H1 (cell line): ENCODE measurements at places on chromosomes 2 and 18. TPM values are rescaled to one million over a fixed set of nuclear protein-coding genes. Genes with fewer than 3 reads are reported as not detected.

DNA sequence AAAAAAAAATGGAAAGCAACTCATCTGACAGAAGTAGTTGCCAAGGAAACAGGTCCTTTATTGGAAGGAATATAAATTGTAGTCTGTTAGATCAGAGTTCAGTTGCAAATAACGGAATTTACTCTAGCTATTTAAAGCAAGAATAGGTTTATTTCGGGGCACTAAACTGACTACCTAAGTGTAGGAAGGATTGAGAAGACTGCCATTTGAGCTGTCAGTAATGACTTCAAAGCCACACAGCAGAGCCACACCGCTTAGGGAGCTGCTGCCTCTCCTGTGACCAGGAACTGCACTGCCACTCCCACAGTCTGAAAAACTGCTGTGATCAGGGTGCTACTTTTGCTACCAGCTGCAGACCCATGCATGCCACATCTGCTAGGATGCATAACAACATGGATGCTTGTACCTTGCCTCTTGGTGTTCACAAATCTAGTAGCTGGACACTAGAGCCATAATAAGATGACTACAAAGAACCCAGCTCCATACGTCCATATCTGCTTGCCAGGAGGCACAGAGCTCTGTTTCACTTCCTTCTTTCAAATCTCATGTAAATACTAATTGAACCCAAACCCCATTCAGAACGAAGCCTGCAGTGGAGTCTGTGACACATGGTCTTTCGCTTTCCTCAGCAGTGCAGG is 2.2 kb downstream of the DSG2 start:
- H3K4me1 ChIP-seq: peaks cover 4% of the 10 kb centered on the region; the same call in 1 of the 2 replicates
- no peak for DNase-seq
- no peaks in the 10 kb centered on the region for H3K27me3 ChIP-seq
- no peak overlapping the region for H3K27ac ChIP-seq
- peaks cover 2% of the 10 kb centered on the region; the same call in 1 of the 2 replicates for H3K36me3 ChIP-seq

DNA sequence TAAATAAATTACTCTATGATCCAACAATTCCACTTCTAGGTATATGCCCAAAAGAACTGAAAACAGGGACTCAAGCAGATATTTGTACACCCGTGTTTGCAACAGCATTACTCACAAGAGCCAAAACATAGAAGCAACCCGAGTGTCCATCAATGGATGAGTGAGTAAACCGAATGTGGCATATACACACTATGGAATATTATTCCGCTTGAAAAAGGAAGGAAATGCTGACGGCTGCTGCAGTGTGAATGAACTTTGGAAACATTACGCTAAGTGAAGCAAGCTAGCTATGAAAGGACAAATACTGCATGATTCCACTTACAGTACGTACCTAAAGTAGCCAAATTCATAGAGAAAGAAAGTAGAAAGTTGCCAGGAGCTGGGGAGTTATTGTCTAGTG is 32.2 kb downstream of the MREG start:
- H3K27ac ChIP-seq: no peak overlapping the region
- H3K4me1 ChIP-seq: no peaks in the 10 kb centered on the region
- H3K4me3 ChIP-seq: no peak overlapping the region

- H3K27me3 ChIP-seq: no peaks in the 10 kb centered on the region
- DNase-seq: no peak
- H3K36me3 ChIP-seq: no peaks in the 10 kb centered on the region
- H3K4me1 ChIP-seq: peaks cover 3% of the 10 kb centered on the region; the same call in 1 of the 2 replicates
Measured at GRCh38 chr2:239520811-239521517, 120.1 kb upstream of the HDAC4 start.

- H3K27ac ChIP-seq: no peak overlapping the region
- no peak for DNase-seq
- 0 out of 2 replicates have a peak, but pooled peaks cover 4% of the 10 kb centered on the region for H3K4me1 ChIP-seq
- H3K4me3 ChIP-seq: no peak overlapping the region
- H3K36me3 ChIP-seq: no peaks in the 10 kb centered on the region
Measured at GRCh38 chr2:27501042-27501441, 4.4 kb downstream of the GCKR start.

DNA sequence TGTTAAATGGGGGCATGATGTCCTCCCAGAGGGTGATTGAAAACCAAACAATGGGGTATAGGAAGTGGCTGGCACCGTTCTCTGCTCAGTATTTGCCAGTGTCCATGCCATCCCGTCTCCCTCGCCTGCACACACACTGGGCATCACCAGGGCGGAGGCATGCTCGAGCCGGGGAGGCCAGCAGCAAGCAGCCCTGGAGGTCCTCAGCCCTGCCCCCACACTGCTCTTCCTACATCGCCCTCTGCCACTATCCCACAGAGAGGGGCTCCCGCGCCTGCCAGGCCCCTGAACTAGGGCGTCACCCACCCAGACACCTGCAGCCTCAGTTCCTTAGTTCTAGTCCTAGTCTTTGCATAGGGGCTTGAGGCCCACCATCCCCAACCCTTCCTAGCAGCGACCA is 50.9 kb downstream of the BIN1 start:
- no peaks in the 10 kb centered on the region for H3K4me1 ChIP-seq
- no peak overlapping the region for H3K27ac ChIP-seq
- no peaks in the 10 kb centered on the region for H3K36me3 ChIP-seq
- no peaks in the 10 kb centered on the region for H3K27me3 ChIP-seq
- H3K4me3 ChIP-seq: no peak overlapping the region

DNA sequence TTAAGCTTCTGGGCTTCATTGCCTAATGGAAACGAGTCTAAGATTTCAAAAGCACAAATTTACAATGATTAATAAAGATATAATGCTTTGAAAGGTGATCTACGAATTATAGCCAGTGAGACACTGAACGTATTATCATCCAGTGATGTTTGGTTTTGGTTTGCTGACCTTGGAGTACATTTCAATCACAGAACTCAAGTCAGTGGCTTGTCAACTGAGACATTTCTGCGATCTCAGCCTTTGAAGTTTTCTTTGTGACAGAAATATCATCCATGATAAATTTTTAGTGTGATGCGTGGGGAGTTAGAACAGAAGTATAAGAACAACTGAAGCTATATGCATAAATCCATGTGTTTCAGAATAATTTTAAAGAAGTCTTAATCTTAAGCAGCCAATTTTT is 263.8 kb downstream of the TCF4 start:
- no peak overlapping the region for H3K27ac ChIP-seq
- DNase-seq: no peak
- H3K36me3 ChIP-seq: no peaks in the 10 kb centered on the region
- no peak overlapping the region for H3K4me3 ChIP-seq
- no peaks in the 10 kb centered on the region for H3K27me3 ChIP-seq

GRCh38 chr2:235004329-235004903 is 52.6 kb downstream of the SH3BP4 start:
- no peak overlapping the region for H3K4me3 ChIP-seq
- peaks cover 4% of the 10 kb centered on the region for H3K4me1 ChIP-seq
- H3K36me3 ChIP-seq: no peaks in the 10 kb centered on the region
- no peaks in the 10 kb centered on the region for H3K27me3 ChIP-seq

DNA sequence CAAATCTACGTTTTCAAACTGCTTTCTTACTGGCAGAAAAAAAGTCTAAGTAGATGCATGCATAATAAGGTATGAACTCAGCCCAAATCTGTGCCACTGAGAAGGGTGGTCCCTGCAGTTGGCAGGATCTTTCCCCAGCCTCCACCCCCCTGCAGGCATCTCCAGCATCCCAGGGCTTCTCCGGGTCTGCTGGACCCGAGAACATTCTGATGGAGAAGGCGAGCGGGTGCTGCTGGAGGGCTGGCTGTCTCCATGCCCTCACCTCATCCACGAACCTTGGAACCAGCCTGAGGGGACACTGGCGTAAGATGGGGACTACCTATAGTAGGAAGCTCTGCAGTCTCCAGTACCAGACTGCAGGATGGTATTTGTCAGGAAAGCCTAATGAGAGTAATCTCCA is 198.9 kb downstream of the HDAC4 start:
- H3K4me3 ChIP-seq: no peak overlapping the region
- no peak overlapping the region for H3K27ac ChIP-seq
- no peaks in the 10 kb centered on the region for H3K4me1 ChIP-seq
- H3K36me3 ChIP-seq: no peaks in the 10 kb centered on the region
- H3K27me3 ChIP-seq: no peaks in the 10 kb centered on the region
- DNase-seq: no peak

DNA sequence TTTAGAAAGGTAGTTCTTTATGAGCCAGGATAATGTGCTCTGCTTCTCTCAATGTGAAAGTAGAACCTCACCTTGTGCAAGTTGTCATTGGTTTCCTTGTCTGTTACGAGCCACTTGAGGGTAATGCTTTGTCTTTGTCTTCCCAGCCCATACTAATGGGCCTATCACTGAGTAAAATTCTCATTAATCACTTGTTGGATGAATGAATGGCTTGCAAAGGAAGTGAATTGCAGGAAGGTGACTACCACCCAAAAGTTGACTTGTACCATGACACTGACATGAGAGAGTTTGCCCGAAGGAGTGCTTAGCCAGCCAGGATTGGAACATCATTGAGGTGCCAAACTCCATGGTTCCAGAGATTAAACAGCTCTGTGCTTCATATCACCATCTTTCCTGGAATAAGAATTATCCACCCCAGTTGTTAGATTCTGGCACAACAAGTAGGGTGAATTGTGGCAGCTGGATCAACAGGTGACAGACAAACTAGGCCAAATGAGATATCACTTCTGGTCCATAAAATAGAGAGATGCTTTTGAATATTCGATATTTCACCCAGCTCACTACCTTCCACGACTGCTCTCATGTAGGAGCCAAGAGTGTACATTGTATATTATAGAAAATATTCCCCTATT is 20.5 kb upstream of the CD28 start:
- H3K4me3 ChIP-seq: no peak overlapping the region
- no peaks in the 10 kb centered on the region for H3K36me3 ChIP-seq
- no peaks in the 10 kb centered on the region for H3K4me1 ChIP-seq
- H3K27ac ChIP-seq: no peak overlapping the region
- DNase-seq: no peak
- H3K27me3 ChIP-seq: no peaks in the 10 kb centered on the region

GRCh38 chr2:25920336-25920735 is 42.0 kb upstream of the ASXL2 start:
- H3K4me1 ChIP-seq: no peaks in the 10 kb centered on the region
- no peak for DNase-seq
- no peaks in the 10 kb centered on the region for H3K36me3 ChIP-seq
- no peaks in the 10 kb centered on the region for H3K27me3 ChIP-seq
- H3K27ac ChIP-seq: no peak overlapping the region
- H3K4me3 ChIP-seq: no peak overlapping the region

- no peaks in the 10 kb centered on the region for H3K36me3 ChIP-seq
- H3K27ac ChIP-seq: no peak overlapping the region
- no peak overlapping the region for H3K4me3 ChIP-seq
Measured at GRCh38 chr18:57657542-57657941, 35.9 kb upstream of the NARS1 start.

- H3K36me3 ChIP-seq: no peaks in the 10 kb centered on the region
- no peaks in the 10 kb centered on the region for H3K4me1 ChIP-seq
- DNase-seq: no peak
- H3K27me3 ChIP-seq: no peaks in the 10 kb centered on the region; the same call in 1 of the 2 replicates
Measured at GRCh38 chr2:209160800-209161588, 262.9 kb upstream of the MAP2 start.

GRCh38 chr2:126107883-126108282 is 548.1 kb upstream of the GYPC start:
- no peak overlapping the region for H3K27ac ChIP-seq
- H3K36me3 ChIP-seq: no peaks in the 10 kb centered on the region
- H3K4me1 ChIP-seq: no peaks in the 10 kb centered on the region
- DNase-seq: no peak
- H3K27me3 ChIP-seq: no peaks in the 10 kb centered on the region
- no peak overlapping the region for H3K4me3 ChIP-seq

The ZAP70 gene
- not detected in 2 replicates for total RNA-seq

The PIEZO2 gene
- 14.7 and 16.5 TPM in 2 replicates for total RNA-seq

The ACP1 gene
- total RNA-seq: 150 and 155 TPM in 2 replicates

The GPR148 gene
- total RNA-seq: not detected in 2 replicates

The RGPD6 gene
- 15.0 and 15.3 TPM in 2 replicates for total RNA-seq

The GMCL1 gene
- total RNA-seq: 21.9 and 26.1 TPM in 2 replicates
